ENCODE measurements at places on chromosomes 5 and 9. TPM values are rescaled to one million over a fixed set of nuclear protein-coding genes. Genes with fewer than 3 reads are reported as not detected.

SPARC gene
- 405 TPM for total RNA-seq

PALM2AKAP2 gene
- total RNA-seq, result 20.4 TPM

SLC25A2 gene
- total RNA-seq, result 0.50 TPM

BHMT2 gene
- 4.5 TPM for total RNA-seq

GRIN1 gene
- total RNA-seq, result under 0.01 TPM

PAPPA gene
- 23.5 TPM for total RNA-seq

SLC4A9 gene
- not detected for total RNA-seq

LECT2 gene
- not detected for total RNA-seq

TAF11L3 gene
- not detected for total RNA-seq
